ENCODE measurements at places on chromosomes 1 and 21. TPM values are rescaled to one million over a fixed set of nuclear protein-coding genes. Genes with fewer than 3 reads are reported as not detected.

Gene GCSAML
- 0.52 TPM for polyA plus RNA-seq

Gene HSPA6
- polyA plus RNA-seq = 0.87 TPM

Gene BATF3
- polyA plus RNA-seq = 1.1 TPM

Gene SH2D1B
- 0.40 TPM for polyA plus RNA-seq

Gene PDZK1
- polyA plus RNA-seq = 13.4 TPM

Gene KLF17
- 0.10 TPM for polyA plus RNA-seq

Gene MYOCOS
- polyA plus RNA-seq = not detected

Gene ERG
- 23.1 TPM for polyA plus RNA-seq

Gene TDRD10
- 4.1 TPM for polyA plus RNA-seq

Gene SPRR2A
- 0.52 TPM for polyA plus RNA-seq

Gene HSD3B1
- polyA plus RNA-seq = 0.06 TPM

Gene IFI44L
- 36.0 TPM for polyA plus RNA-seq

Gene FALEC
- 0.51 TPM for polyA plus RNA-seq

Gene SESN2
- 15.2 TPM for polyA plus RNA-seq

Gene FAM163A
- 1.7 TPM for polyA plus RNA-seq

Gene CATSPERE
- 0.70 TPM for polyA plus RNA-seq

Gene RCSD1
- polyA plus RNA-seq = 4.1 TPM

Gene S100A7A
- not detected for polyA plus RNA-seq

Gene CDA
- 2.9 TPM for polyA plus RNA-seq

Gene SPATA46
- not detected for polyA plus RNA-seq

Gene GJA8
- polyA plus RNA-seq = not detected

Gene TAS1R1
- polyA plus RNA-seq = not detected

Gene NENF
- 130 TPM for polyA plus RNA-seq

Gene ATP1A4
- not detected for polyA plus RNA-seq

Gene LCE1D
- polyA plus RNA-seq = not detected

Gene PAQR6
- 0.72 TPM for polyA plus RNA-seq

Gene NPPA
- polyA plus RNA-seq = 0.86 TPM

Gene ROR1
- 3.0 TPM for polyA plus RNA-seq

Gene VCAM1
- 47.7 TPM for polyA plus RNA-seq

Gene IARS2
- 35.3 TPM for polyA plus RNA-seq

Gene RGS21
- not detected for polyA plus RNA-seq

Gene NUAK2
- 1.5 TPM for polyA plus RNA-seq

Gene ZFP69
- polyA plus RNA-seq = 1.9 TPM

Gene GSTM5
- 101 TPM for polyA plus RNA-seq

Gene KCNE2
- 0.37 TPM for polyA plus RNA-seq

Gene SMIM12
- polyA plus RNA-seq = 18.4 TPM

Gene OLFM3
- not detected for polyA plus RNA-seq

Gene DRAM2
- 87.3 TPM for polyA plus RNA-seq

Measured in ovary (tissue), 10 donors.